ENCODE measurements at places on chromosomes 2 and 18. TPM values are rescaled to one million over a fixed set of nuclear protein-coding genes. Genes with fewer than 3 reads are reported as not detected.

The UGT1A3 gene
- total RNA-seq, result not detected

The THSD7B gene
- total RNA-seq, result 0.49 TPM

The CPO gene
- not detected for total RNA-seq

The CPLX4 gene
- not detected for total RNA-seq

The LRRTM1 gene
- not detected for total RNA-seq

The GALNT14 gene
- 0.67 TPM for total RNA-seq

The CHRNA1 gene
- not detected for total RNA-seq

The UCN gene
- 7.6 TPM for total RNA-seq

The IL1RL2 gene
- total RNA-seq, result 1.4 TPM

The KCNG2 gene
- not detected for total RNA-seq

DNA sequence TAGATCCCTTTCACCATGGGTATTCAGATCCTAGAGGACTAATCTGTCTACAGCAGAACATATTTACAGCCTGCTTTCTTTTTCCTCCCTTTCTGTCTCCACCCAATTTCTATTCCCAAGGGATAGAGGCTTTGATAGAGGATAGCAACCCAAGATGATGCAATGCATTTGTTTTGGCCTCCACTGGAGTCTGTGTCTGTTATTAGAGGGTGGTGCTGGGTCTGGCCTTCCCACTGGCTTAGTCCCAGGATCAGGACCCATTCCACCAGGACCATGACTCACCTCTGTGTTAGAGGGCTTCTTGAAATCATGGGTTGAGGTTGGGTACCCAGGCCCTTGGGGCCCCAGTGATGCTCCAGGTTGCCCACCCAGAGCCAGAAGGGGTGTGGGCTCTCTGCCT lies 239.7 kb upstream of the TNP1 start:
- DNase-seq, result no peak

DNA sequence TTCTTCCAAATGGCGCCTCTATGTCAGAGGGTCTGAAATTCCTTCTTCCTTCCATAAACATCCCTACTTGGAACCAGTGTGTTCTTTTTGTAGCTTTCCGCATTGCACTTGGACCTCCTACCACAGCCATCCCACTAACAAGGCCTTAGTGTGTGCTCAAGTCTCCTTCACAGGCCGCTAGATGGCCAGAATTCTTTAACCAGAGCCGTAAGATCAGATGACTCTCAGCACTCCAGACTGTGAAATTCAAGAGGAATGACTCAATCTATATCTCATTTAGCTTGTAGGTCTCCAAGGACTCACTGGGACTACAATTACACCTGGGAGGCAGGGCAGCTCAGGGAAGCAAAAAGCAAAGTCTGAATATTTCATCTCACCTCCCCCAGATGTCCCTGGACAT lies 298.9 kb downstream of the EIPR1 start:
- DNase-seq, result no peak

- DNase-seq, result no peak
These were observed 64.7 kb downstream of the TEX51 start for GRCh38 chr2:126963390-126963789.

GRCh38 chr2:227188292-227188691 lies 23.9 kb downstream of the COL4A3 start:
- DNase-seq, result no peak

DNA sequence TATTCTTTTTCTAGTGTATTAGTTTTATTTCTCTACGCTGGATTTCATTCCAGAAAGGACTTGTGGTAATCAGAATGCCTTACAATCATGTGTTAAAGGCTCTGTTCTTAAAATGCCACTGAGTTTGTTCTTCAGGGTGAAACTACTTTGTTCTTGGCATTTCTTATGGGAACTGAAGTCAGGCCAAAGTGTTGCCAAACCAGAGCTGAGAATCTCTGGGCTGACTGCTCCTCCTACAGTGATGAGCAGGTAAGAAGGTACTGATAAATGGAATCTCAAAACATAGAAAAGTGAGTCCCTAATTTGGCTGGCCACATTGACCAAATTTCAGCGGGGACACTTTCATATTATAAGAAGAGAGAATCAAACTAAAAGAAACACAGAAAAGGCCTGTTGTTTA lies 55.1 kb upstream of the ZNF397 start:
- no peak for DNase-seq

Measured in activated T-cell treated with anti-CD3 and anti-CD28 coated beads, Interleukin-2, amount 50 U/mL, for 72 hours (primary cell).